ENCODE measurements at places on chromosomes 13 and 19. TPM values are rescaled to one million over a fixed set of nuclear protein-coding genes. Genes with fewer than 3 reads are reported as not detected.

- DNase-seq = no peak
Measured at GRCh38 chr19:1839658-1840540, 8.4 kb downstream of the REXO1 start.

DNA sequence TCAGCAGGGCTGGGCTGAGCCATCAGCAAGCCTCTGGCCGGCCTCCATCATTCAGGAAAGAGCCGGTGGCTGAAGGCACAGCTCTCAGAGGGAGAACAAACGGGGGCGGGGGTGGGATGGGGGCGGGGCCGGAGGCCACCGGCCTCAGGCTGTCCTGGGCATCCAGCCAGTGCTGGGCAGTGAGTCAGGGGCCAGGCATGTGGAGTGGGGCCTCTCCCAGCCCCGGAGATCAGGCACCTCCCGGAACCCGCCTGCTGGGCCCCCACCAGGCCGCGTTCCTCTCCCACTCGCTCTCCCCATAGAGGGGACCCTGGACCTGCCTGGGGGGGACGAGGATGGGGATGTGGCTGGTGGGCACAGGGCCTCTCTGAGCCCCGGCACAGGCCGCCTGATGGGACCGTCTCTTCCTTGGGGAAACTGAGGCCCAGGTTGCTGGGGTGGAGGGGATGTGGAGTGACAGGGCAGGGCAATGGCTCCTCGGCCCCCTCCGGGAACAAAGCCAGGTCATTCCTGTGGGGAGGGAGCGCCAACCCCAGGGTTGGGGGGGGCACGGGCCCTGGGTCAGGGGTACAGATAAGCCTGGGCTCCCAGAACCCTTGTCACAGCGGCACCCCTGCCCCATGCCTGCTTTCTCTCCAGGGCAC lies 12.9 kb downstream of the SPC24 start:
- no peak for DNase-seq

Gene ARHGAP45
- 6.7 TPM for total RNA-seq

GRCh38 chr19:38527466-38528136 lies 90.2 kb downstream of the MAP4K1 start:
- no peak for DNase-seq
